ENCODE measurements at places on chromosomes 5 and 9. TPM values are rescaled to one million over a fixed set of nuclear protein-coding genes. Genes with fewer than 3 reads are reported as not detected.

PLCXD3 gene
- total RNA-seq, result under 0.01 TPM

ATP10B gene
- not detected for total RNA-seq

SLC6A7 gene
- total RNA-seq, result not detected

CFAP157 gene
- not detected for total RNA-seq

SLC34A1 gene
- not detected for total RNA-seq

IFNA7 gene
- total RNA-seq, result not detected

PDLIM4 gene
- total RNA-seq, result 97.5 TPM

CDH9 gene
- total RNA-seq, result not detected

WWC1 gene
- 10.3 TPM for total RNA-seq

LECT2 gene
- total RNA-seq, result not detected

TRPM3 gene
- total RNA-seq, result not detected

NME5 gene
- under 0.01 TPM for total RNA-seq

HTR1A gene
- not detected for total RNA-seq

PCDHGA9 gene
- total RNA-seq, result 3.9 TPM

IL9 gene
- total RNA-seq, result not detected

EGFLAM gene
- 1.1 TPM for total RNA-seq

TLX3 gene
- total RNA-seq, result not detected

CCDC180 gene
- 0.90 TPM for total RNA-seq

SMARCA2 gene
- total RNA-seq, result 29.2 TPM

OR1Q1 gene
- total RNA-seq, result not detected

PTGES gene
- total RNA-seq, result 2.8 TPM

KIAA1191 gene
- 124 TPM for total RNA-seq

GPX8 gene
- 201 TPM for total RNA-seq

GABRA1 gene
- not detected for total RNA-seq

PCDHA11 gene
- under 0.01 TPM for total RNA-seq

ANKRD18B gene
- total RNA-seq, result 13.4 TPM

CKMT2 gene
- total RNA-seq, result 0.28 TPM

DBN1 gene
- 122 TPM for total RNA-seq

KCNV2 gene
- not detected for total RNA-seq

IFNA6 gene
- total RNA-seq, result not detected

All from IMR-90 (cell line).